ENCODE measurements at places on chromosomes 3 and 15.

DNA sequence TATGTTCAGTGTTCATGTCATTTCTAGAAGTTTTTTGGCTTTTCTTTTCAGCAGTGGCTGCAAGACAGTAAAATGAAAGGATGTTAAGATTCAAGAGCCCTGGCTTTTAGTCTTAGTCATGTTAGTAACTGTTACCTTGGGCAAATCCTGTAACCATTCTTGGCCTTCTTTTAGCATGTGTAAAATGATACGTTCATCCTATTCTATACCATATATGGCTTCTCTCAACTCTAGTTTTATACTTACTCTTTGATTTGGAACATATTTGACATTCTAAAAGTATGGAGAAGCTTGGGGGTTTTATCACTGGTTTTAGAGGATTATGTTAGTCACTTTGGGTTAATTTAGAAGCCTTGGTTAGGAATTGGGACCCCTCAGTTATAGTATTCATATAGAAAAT lies 20.1 kb downstream of the GTF2E1 start:
- peak; percentile 91 for DNase-seq

DNA sequence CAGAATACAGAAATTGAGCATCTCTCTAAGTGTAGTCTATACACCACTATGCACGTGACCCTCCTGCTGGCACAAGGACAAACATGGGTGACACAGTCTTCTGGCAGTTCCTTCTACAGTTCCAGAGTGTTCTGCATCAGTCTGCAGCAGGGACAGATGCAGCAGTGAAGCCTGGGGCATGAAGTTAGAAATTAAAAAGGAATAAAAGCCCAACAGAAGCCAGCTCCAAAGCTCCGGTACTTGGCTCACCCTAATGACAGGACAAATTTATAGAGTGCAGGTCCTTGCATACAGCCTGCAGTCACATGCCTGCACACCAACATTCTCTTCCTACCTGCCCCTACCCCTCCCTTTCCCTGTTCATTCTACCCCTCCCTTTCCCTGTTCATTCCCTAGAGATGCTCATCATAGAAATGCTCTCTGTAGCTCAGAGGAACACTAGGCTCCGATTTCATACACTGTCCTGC lies 15.0 kb downstream of the UACA start:
- DNase-seq, result no peak

DNA sequence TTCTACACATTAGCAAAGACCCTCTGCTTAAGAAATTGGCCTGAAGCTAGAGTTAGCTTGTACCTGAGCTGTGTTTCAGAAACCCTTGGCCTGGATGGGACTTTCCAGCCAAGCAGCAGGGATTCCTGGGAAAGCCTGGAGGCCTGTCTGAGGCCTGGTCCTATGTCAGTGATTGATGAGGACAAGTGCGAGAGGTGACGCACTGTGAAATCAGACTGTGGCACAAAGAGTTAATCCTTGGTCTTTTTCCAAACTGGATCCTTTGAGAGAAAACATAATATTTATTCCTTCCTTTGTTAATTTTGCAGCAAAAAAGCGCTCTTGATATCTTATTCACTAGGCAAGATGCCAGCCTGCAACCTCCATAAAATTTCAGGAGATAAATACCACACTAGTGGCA lies 225.0 kb upstream of the ATP11B start:
- no peak for DNase-seq

GRCh38 chr15:79221696-79222095 lies 60.8 kb upstream of the ANKRD34C start:
- no peak for DNase-seq

GRCh38 chr3:79012946-79013362 lies 754.8 kb downstream of the ROBO1 start:
- DNase-seq, result no peak

GRCh38 chr3:175751089-175751488 lies 892.0 kb downstream of the NAALADL2 start:
- no peak for DNase-seq

DNA sequence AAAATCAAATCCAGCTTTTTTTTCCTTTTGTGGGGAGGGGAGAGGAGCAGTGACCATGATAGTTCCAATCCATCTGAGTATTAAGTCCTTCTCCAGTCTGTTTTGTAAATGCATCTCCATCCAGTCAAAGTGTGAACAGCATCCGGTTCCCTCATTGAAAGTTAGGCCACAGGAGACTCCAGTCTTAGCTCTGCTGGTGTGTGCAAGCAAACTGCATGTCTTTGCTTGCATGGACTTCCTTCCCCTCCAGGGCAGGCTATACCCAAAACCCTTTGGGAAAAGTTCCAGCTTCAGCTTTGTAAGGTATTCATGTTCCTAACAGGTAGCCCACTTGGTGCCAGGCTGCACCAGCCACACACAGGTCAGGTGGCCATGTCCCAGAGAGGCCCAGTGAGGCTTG lies 3.1 kb upstream of the MAN2C1 start:
- DNase-seq, result no peak

GRCh38 chr3:180611006-180611405 lies 9.0 kb downstream of the TTC14 start:
- DNase-seq, result no peak

DNA sequence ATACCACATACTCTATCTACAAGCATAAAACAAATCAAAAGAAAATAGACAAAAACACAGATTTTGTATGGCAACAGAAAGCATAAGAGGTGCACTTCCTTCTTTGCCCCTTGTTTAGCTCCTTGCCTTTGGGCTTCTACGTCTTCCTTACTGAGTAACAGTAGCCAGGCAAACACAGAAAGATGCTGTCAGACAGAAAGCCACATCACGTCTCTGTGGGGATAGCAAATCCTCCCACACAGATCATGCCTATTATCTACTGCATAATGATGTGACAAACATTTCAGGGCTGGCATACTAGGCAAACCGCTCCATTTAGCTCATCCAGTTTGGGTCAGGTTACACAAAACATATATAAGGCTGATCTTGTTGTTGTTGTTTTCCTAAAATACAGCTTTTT lies 92.7 kb downstream of the BOC start:
- DNase-seq, result no peak

DNA sequence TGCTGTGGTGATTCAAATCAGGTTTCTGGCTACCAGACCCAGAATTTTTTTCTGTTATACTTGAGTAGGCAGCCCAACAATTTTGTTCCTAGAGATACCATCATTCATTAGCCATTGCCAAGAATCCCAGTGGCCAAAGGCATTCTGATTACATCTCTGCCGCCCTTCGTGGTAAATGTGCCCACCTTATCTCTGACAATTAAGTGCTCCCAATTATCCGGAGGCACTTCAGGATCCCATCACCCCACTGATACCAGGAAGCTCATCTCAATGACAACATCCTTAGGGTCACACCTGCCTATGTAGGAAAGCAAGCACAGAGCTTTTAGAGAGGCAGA lies 43.2 kb upstream of the RPL35A start:
- no peak for DNase-seq

GRCh38 chr3:100719136-100719535 lies 9.8 kb downstream of the TFG start:
- no peak for DNase-seq

- DNase-seq, result no peak
These were observed 25.8 kb downstream of the CCDC12 start for GRCh38 chr3:46950650-46951241.

GRCh38 chr3:71546821-71547220 lies 36.7 kb downstream of the FOXP1 start:
- DNase-seq, result no peak

GRCh38 chr3:151501171-151501922 lies 40.5 kb upstream of the IGSF10 start:
- peak; percentile 11 for DNase-seq

- DNase-seq, result no peak
These were observed 126.4 kb downstream of the PTPRG start for GRCh38 chr3:61687663-61688306.

DNA sequence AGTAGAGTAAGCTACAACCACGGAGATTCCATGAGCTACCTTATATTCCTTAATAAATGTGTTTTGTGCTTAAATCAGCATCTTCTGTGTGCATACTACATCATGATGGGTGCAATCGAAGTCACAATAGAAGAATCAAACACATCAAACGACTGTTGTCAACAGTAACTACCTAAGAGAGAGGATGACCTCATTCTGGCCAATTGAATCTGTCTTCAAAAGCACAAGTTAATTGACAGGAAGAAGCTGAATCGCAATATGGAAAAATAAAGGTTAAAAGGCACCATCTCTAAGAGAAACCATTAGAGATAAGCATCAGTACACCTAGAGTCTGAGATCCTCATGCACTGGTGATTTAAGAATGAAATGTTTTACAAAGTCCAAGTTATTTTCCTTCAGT lies 39.0 kb downstream of the CD200R1L start:
- DNase-seq, result no peak

GRCh38 chr3:39705351-39705900 lies 104.0 kb upstream of the MYRIP start:
- DNase-seq, result peak; percentile 64

DNA sequence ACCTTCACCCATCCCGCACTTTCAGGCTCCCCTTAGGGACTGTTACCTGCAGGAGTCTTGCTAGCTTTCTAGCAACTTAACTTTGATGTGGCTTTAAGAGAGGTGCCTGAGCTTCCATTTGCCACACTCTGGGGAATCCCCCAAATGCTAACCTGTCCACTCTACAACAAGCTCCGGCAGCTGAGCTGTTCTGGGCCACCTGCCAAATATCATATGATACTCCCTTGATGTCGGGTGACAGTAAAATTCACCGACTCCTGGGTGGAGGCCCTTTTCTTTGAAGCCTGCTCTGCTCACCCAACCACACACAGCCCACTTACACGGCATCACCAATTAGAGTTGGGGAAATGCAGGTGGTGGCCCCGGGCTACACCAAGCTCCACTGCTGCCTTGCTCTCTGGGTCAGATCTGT lies 38.0 kb upstream of the XCR1 start:
- no peak for DNase-seq

- DNase-seq, result no peak
These were observed 678.6 kb downstream of the MECOM start for GRCh38 chr3:168984872-168985271.

DNA sequence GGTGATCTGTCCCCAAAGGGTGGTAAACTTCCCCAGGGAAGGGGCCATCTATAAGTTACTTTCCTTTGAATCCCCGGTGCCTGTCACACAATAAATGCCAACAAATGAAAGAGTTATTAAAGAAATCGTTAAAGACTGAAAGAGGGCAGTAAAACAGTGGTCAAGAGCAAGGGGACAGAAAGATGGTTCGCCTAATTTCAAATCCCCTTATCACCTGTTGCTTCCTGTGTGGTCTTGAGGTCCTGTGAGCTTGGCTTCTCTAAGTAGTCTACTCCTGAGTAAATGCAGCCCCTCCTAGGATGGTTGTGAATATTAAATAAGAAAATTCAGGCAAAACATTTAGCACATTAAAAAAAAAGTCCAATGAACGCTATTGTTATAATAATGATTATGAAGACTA lies 225.7 kb upstream of the ADAMTS9 start:
- DNase-seq, result no peak

- no peak for DNase-seq
These were observed 141.6 kb upstream of the ARHGEF26 start for GRCh38 chr3:153979418-153980251.

- DNase-seq, result no peak
These were observed 18.4 kb upstream of the INSYN1 start for GRCh38 chr15:73771385-73772045.

- peak; percentile 83 for DNase-seq
These were observed at the start of gene NEO1 for GRCh38 chr15:73051807-73052652. TSS of gene NEO1 (plus strand) at chr15:73052463. CDS start at chr15:73052676, 213 bp downstream.

DNA sequence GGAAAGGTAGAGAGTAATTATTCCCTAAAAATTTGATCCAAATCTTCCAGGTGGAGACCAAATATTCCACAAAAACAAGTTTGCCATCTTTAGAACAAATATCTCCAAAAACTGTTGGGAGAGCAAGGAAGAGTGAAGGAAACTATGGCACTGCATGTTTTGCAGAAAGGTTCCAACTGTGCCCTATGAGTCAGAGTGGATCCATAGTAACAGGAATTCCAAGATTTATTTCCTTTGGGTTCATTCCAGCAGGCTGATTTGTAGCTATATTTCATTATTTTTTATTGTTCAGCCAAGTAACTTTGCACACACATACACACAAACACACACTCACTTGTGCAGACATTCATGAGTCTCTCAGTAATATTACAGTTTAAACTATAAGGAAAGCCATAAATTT lies 459.7 kb upstream of the EPHA6 start:
- peak; percentile 0 for DNase-seq

- DNase-seq, result peak; percentile 25
These were observed 567.8 kb downstream of the ZIC1 start for GRCh38 chr3:147977001-147977400.

- no peak for DNase-seq
These were observed 302.7 kb downstream of the AGBL1 start for GRCh38 chr15:86382341-86382740.

Data from fibroblast of upper back skin (primary cell).